ENCODE measurements at places on chromosomes 1 and 21. TPM values are rescaled to one million over a fixed set of nuclear protein-coding genes. Genes with fewer than 3 reads are reported as not detected.

GRCh38 chr1:182052355-182052754, 9.2 kb downstream of the ZNF648 start:
- no peak for DNase-seq

- peak; percentile 62 for DNase-seq
These were observed at the start of gene PLEKHM2 for GRCh38 chr1:15684042-15684461. TSS of gene PLEKHM2 (plus strand) at chr1:15684320. CDS start at chr1:15684559, 239 bp downstream.

DNA sequence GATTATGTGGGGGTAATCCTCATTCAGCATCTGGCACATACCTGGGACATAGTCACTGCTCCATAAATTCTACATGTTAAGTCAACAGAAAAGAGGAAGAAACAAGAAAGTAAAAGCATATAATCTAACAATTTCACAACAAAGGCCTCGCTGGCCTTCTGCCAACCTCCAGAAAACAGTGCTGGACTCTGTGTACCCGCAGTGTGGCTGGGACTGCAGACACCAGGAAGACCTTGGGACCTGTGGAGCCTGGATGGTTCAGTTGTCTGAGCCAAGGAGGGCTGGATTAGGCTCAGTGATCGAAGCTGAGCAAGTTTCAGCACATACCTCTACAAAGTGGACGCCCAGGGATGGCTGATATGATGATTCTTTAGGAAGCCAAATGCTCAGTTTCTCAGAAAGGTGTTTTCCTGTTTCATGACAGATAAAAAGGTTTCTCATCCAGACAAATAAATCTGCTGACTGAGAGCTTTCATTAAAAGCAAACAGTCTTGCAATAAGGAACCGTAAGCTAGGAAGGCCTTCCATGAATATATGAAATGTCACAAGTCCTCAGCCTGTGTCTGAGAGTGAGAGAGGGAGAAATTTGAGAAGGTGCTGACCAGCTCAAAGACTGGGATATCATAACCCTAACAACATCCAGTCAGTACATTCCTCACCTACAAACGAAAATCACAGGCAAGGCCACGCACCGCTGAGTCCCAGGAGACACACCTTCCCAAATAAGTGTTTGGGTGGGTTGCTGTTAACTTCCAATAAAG, 48.4 kb downstream of the CAPZB start:
- DNase-seq, result peak; percentile 78

DNA sequence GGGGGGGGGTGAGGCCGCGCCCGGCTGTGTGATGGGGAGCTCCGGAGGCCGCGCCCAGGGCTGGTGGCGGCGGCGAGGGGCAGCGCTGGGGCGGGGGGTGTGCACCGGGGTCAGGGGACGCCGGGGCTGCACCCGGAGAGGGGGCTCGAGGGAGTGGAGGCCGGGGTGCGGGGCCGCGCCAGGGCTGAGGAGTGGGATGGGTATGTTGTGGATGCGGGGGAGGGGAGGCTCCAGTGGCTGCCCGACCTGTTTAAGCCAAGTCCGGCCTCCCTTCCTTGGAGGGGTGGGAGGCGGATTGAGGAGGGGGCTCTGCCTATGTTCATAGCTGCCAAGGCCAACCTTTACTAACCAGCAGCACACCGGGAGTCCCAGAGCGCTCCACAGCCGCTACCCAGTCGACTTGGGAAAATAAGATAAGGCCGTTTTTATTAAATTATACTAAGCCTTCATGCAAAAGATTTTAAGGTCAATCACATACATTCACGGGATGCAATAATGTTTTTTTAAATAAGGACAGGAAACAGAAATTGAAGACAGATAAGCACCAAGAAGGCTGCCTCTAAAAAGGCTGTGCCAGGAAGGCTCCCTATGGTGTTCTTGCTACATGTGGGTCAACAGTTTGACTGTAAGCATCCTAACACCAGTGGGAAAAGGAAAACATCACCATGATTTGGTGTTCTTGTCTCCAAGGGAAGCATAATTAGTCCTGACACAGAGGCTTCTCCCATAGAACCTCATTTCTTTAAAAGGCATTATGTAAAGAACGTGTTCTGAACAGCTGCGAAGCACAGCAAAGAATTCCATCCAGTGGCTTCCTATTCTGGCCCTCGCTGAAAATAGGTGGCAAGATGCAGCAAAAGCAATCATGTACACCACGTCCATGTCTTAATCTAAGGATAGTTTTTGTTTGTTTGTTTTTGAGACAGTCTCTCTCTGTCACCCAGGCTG, 626 bp upstream of the HLCS start:
- peak; percentile 64 for DNase-seq

The SPRR2D gene
- not detected for total RNA-seq

GRCh38 chr1:177210071-177210470, 39.3 kb downstream of the BRINP2 start:
- DNase-seq, result no peak

DNA sequence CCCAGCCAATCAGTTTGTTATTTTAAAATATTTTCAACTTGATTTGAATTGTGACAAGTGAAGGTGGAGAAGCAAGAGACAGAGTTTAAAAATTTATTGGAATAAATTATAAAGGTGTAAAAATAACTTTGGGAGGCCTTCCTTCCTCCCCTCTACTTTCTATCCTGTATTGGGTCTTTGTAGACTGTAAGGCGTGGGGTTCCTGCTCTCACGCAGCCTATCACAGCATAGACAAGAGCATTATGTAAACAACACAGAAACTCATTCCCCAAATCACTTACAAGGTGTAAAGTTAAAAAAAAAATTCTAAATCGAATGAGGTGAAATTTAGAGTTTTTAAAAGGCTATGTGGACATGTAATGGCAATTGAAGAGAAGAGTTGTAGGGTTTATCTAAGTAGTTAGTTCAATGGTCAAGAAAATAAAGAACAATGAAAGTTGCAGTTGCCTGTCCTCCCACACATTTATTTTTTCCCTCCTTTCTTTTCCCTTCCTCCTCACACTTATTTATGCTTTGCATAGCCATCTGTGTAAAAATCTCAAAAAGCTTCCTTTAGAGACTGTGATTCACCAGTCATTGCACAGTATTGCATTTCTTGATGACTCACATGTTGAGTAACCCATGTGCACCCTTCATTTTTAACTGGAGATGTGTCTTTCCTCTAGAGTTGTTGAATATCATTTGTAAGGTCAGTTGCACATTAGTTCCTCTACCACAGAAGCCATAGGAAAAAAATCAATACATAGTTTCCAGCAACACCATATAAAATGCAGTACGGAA, 242.2 kb downstream of the PTPRC start:
- peak; percentile 78 for DNase-seq

The SELENOF gene
- total RNA-seq, result 186 TPM

The NOS1AP gene
- 0.70 TPM for total RNA-seq

Data from dermis blood vessel endothelial cell (primary cell).